ENCODE measurements at places on chromosomes 16 and 17. TPM values are rescaled to one million over a fixed set of nuclear protein-coding genes. Genes with fewer than 3 reads are reported as not detected.

DNA sequence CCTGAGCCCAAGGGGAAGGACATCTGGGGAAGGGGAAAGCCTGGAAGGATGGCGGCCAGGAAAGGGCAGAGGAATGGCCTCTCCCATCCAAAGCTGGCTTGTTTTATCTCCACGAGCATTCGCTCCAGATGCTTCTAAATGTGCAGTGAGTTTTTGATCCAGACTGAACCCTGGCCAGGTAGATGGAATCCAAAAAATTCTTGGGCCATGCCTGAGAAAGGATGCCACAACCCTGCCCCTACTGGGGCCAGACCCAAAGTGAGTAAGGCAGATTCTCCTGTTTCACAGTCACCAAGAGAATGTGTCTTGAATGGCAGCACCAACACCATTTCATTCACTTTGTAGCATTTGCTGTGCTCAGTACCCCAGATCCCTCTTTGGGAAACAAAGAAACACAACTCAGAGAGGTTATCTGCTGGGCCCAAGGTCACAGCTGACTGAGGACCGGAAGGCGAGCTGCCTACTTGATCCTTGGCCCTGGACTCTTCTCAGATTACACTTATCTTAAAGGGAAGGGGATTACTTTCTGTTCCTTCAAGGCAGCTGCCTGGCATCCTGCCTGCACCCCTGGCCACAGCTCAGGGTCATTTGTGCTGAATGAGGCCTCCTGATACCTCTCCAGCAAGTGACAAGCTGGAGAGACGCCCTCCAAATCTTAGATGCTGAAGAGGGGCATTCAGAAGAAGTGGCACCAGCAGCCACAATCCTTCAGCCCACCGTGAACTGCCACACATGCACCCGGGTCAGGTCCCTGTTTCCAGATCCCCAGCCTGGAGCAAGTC lies 3.6 kb downstream of the LRRC75A start:
- no peak for DNase-seq
- H3K36me3 ChIP-seq = no peaks in the 10 kb centered on the region
- no peak overlapping the region for H3K4me3 ChIP-seq
- H3K4me1 ChIP-seq = peaks cover 42% of the 10 kb centered on the region
- peaks cover 4% of the 10 kb centered on the region for H3K27me3 ChIP-seq
- H3K27ac ChIP-seq = no peak overlapping the region

GRCh38 chr17:64182325-64183012 lies 52.5 kb upstream of the ERN1 start:
- no peak overlapping the region for H3K4me3 ChIP-seq
- H3K36me3 ChIP-seq = peaks cover 12% of the 10 kb centered on the region
- H3K27me3 ChIP-seq = no peaks in the 10 kb centered on the region
- no peak overlapping the region for H3K27ac ChIP-seq
- peaks cover 38% of the 10 kb centered on the region for H3K4me1 ChIP-seq

GRCh38 chr16:27149986-27150385 lies 53.3 kb upstream of the KDM8 start:
- DNase-seq = no peak
- H3K27me3 ChIP-seq = peaks cover 33% of the 10 kb centered on the region
- H3K4me1 ChIP-seq = peaks cover 3% of the 10 kb centered on the region

- peaks cover 35% of the 10 kb centered on the region for H3K27me3 ChIP-seq
- no peak for DNase-seq
- peaks cover 33% of the 10 kb centered on the region for H3K4me1 ChIP-seq
Measured at GRCh38 chr16:2979669-2980226, 498 bp downstream of the PKMYT1 start.

DNA sequence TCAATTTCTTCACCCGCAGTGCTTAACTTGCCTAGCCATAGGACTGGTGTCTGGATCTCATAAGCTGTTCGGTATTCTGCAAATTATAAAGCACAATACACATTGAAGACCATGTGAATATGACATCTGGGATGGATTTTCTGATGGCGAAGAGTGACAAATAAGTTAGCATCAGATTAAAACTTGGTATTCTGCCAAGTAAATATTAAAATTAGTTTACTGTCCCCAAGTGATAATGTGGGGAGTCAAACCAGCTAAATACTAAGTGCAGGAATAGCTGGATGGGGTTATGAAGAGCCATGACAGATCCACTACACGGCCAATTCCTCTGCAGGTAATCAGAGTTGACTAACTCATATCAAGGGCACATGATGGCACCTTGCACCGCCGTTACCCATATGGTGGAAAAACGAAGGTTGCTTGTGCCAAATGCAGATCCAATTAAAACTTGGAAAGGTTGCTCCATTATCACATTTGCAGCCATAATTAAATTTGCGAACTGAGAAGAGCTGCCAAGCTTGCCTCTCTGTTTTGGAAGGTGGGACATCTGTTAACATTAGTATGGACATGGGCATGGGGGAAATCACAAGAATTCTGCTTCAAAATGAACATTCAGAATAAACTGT lies 114.9 kb upstream of the TOM1L1 start:
- no peak overlapping the region for H3K27ac ChIP-seq
- H3K27me3 ChIP-seq = no peaks in the 10 kb centered on the region
- no peak overlapping the region for H3K4me3 ChIP-seq
- no peaks in the 10 kb centered on the region for H3K4me1 ChIP-seq
- no peak for DNase-seq
- no peaks in the 10 kb centered on the region for H3K36me3 ChIP-seq

- peaks cover 35% of the 10 kb centered on the region for H3K4me1 ChIP-seq
- DNase-seq = no peak
- H3K27me3 ChIP-seq = no peaks in the 10 kb centered on the region
- no peak overlapping the region for H3K27ac ChIP-seq
Measured at GRCh38 chr17:1686086-1686485, 1.4 kb upstream of the PRPF8 start.

DNA sequence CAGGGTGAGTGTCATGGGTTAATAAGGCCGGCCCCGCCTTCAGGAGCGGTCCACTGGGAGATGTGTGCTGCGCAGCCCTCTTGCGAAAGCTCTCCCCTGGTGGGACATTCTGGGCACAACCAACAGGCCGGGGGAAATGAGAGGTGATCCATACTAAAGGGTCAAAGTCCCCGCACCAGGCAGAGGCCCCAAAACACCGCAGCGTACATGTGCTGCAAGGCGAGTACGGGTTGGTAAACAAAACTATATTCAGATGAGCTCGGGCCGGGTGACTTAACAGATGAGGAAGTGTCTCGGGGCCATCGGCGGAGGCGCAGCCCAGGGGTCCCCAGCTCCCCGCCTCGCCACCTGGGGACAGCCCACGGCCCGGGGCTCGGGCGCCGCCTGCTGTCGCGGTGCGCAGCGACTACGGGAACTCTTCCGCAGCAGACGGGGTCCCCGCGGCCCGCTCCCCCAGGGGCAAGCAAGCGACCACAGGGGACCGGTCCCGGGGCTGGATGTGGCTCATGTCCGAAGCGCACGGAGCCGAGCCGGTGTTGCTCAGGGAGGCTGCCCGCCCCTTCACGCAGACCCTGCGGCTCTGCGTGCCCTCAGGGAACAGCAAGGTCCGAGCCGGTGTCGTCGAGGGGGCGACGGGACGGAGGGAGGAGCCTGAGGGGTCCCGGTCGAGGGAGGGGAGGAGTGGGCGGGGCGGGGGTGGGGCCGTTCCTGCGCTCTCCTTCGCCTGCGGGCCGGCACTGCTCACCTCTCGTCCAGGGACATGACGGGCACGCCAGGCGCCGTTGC lies at the start of gene RAB37:
RAB37 (plus strand) TSS at position 744 of the 786 bp plus-strand sequence; CDS start at position 761, 17 bp downstream.
- H3K4me3 ChIP-seq = peak within 1 kb of the TSS; percentile 62
- H3K36me3 ChIP-seq = no peaks in the 10 kb centered on the region
- H3K27ac ChIP-seq = peak within 1 kb of the TSS; percentile 72
- DNase-seq = peak; percentile 60

- no peaks in the 10 kb centered on the region for H3K36me3 ChIP-seq
- peaks cover 23% of the 10 kb centered on the region for H3K4me1 ChIP-seq
- no peak overlapping the region for H3K27ac ChIP-seq
- no peak for DNase-seq
Measured at GRCh38 chr17:49501496-49501895, 6.4 kb downstream of the NGFR start.

The KRT31 gene
- not detected for total RNA-seq

The ATP1B2 gene
- total RNA-seq = 2.8 TPM

The CLDN9 gene
- 1.2 TPM for total RNA-seq

The PPP1R9B gene
- total RNA-seq = 33.0 TPM

The PIMREG gene
- 0.19 TPM for total RNA-seq

All from left ventricle myocardium inferior (tissue), 1 donor.